ENCODE measurements at places on chromosomes 7 and 10.

DNA sequence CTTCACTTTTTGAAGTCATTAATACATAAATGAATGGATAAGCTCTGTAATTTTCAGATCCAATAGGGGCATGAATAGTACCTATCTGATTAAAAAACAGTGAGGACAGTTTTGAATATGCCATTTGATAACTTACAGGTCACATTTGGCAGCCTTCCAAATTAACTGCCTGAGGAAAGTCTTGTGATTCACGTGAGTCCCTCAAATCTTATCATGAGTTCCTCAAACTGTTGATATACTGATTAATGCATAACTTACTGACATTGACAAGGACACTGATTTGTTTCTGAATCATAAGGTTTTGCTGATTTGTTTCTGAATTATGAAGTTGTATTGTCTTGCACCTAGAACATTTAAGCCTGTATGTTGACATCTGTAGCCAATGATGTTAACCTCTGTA is 55.1 kb downstream of the ANKMY2 start:
- no peak for DNase-seq

DNA sequence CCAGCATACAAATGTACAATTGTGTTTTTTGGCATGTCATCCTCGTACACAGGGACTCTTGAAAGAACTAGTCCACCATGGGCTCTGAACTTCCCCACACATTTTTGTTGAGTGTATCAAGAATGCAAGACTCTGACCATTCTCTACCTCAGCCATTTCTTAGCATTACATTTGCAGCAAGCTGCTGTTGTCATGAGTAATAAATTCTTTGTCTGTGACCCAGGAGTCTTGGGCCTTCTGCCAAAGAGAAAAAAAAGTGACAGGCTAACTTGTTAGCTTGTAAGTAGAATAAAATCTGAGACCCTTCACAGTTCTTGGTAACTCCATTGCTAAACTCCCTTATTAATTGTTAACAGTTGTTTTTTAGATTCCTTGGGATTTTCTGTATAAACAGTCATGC is 542.3 kb upstream of the MBL2 start:
- DNase-seq: no peak

GRCh38 chr10:16360001-16360400 is 76.8 kb upstream of the PTER start:
- DNase-seq: no peak

DNA sequence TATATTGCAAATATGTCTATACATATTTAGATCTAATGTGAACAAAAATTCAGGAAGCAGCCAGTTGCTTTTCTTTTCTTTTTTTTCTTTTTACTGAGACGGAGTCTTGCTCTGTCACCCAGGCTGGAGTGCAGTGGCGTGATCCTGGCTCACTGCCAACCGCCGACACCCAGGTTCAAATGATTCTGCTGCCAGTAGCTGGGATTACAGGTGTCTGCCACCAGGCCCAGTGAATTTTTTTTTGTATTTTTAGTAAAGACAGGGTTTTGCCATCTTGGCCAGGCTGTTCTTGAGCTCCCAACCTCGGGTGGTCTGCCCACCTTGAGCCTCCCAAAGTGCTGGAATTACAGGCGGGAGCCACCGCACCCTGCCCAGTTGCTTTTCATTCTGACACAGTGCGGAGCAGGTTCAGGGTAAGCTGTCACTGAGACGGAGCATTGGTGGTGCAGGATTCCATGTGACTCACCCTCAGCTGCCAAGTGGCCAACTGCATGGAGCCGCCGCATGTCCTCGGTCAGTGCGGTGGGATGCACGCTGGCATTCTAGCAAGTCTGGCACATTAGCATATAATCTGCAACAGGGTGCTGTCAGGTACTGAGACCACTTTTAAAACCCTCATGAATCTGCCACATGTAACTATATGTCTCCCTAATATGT is 362.7 kb downstream of the DNAJB6 start:
- no peak for DNase-seq

GRCh38 chr7:106462365-106462859 is 177.6 kb upstream of the NAMPT start:
- peak; percentile 37 for DNase-seq

GRCh38 chr10:103123282-103124024 is 69.6 kb downstream of the NT5C2 start:
- no peak for DNase-seq

DNA sequence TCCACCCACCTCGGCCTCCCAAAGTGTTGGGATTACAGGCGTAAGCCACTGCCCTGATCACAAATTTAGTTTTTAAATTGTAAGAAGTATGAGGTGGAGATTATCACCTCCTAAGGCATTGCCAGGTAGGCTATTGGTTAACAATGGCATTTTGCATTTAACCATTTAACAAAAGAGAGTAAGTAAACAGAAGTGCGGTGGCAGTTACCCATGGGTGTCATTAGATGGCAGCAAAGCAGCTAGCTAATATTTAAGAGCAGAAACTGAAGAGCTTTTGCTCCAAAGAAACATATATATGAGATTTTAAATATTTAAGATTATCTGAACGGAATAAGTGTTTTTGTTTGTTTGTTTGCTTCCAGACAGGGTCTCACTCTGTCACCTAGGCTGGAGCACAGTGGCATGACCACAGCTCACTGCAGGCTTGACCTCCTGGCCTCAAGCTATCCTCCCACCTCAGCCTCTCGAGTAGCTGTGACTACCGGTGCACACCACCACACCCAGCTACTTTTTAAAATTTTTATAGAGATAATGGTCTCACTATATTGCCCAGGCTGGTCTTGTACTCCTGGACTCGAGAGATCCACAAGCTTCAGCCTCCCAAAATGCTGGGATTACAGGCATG is 325.5 kb upstream of the C7orf33 start:
- DNase-seq: peak; percentile 28

DNA sequence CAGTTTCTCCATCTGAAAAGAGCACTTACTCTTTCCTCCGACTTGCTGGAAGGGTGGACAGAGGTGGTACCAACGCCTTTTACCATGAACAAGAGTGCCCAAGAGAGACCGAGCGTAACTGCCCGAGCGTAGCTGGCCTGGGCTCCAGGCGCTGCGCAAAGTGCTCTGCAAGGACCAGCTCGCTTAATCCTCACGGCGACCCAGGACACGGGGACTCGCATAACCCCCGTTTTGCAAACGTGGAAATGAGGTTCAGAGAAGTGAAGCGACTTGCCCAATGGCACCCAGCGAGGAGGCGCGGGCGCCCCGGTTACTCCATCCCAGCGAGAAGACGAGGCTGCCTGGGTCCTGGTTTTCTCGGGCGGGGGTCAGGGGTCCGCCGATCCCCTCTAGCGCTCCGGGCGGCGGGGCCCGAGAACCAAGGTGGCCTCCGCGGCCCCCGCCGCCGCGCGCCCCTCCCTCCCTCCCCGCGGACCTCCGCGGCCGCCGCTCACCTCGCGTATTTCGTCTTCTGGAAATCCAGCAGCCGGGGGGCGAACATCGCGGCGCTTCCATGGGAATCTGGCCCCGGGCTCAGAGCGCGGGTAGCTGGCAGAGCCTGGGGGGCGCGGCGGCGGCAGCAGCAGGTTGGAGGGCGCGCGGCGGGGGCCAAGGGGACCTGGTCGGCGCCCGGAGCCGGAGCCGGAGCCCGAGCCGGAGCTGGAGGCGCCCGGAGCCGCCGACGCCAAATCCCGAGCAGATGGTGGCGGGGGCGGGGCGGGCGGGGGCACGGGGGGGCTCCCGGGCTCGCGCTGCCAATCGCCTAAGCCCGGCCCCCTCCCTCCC is at the start of gene MMD2:
TSS of gene MMD2 (minus strand) at position 711 of the 825 bp plus-strand sequence. CDS start at position 541, 170 bp downstream.
- no peak for DNase-seq

- DNase-seq: no peak
These were observed 46.5 kb downstream of the ABLIM1 start for GRCh38 chr10:114611617-114612016.

DNA sequence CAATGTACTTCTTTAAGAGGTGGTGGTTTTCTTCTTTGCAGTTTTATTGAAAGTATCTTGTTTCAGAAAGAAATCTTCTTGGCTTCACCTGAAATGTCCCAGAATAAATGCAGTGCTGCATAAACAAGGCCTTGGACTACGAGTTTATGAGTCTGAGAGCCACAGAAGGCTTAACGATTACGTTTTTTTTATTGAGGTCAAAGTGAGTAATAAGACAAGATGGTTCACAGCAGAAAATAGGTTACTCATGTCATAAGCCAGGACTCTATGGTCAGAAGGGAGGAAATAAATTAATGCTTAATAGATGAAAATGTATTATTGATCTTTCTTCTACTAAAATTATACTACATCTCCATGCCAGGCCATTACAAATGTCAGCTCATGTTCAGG is 13.7 kb upstream of the NPTX2 start:
- DNase-seq: no peak

GRCh38 chr7:71553306-71553705 is 421.4 kb downstream of the GALNT17 start:
- DNase-seq: no peak

DNA sequence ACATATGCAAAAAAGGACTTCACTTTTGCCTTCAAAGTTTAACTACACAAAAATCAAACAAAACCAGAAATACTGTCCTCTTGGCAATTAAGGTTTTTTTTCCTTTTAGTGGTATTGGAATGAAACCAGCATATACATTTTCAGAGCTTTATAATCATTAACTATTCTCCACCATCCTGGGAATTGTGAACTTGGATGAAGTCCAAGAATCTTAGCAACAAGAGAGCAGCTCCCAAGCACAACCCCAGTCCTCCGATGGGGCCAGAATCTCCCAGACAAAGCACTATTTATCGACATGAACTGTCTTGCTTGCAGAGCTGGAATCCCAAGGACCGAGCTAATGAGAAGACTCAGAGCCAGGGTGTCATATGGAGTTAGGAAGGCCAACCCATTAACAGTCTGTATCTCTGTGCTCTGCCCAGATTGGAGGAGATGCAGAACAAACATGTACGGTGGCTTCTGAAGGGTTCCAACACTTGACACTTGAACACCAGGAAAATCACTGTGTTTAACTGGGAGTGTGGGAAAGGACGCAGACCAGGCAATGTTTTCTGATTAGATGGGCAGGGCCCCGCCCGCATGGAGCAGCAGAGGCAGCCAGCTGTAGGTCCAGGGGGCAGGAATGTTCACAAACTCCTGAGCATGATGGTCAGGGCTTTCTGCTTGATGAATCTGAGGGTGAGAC is 35.5 kb downstream of the PPP1R3C start:
- no peak for DNase-seq

DNA sequence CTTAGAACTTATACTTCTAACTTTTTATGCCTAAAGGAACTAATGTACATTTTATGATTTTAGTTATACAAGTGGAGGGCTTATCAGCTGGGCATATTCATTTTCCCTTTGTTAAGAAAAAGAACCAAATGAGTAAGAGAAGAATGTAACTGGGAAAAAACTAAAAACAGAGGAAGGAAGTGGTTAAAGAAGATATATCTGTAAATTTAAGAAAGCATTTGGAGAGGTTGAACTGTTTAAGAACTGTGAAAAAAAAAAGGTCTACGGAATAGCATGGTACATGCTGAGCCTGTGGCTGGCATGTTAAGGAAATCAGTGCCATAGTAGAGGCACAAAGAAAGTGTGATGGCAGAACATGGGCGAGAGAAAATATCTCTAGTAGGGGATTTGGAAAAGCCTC is 6.2 kb downstream of the MDFIC start:
- DNase-seq: no peak

- DNase-seq: no peak
These were observed 297.3 kb upstream of the LYZL1 start for GRCh38 chr10:28991333-28992270.

- DNase-seq: no peak
These were observed at the start of gene CALY for GRCh38 chr10:133336577-133337369. CALY (minus strand) TSS chr10:133336896; CDS start chr10:133328989, 7,907 bp downstream.

- no peak for DNase-seq
These were observed 2.0 kb upstream of the TM9SF3 start for GRCh38 chr10:96588616-96589419.

Measured in NCI-H2107 (cell line).